Activated CD4-positive, alpha-beta T cell treated with anti-CD3 and anti-CD28 coated beads, Interleukin-2, amount 50 U/mL, for 24 hours (primary cell): ENCODE measurements at places on chromosomes 4 and X.

DNA sequence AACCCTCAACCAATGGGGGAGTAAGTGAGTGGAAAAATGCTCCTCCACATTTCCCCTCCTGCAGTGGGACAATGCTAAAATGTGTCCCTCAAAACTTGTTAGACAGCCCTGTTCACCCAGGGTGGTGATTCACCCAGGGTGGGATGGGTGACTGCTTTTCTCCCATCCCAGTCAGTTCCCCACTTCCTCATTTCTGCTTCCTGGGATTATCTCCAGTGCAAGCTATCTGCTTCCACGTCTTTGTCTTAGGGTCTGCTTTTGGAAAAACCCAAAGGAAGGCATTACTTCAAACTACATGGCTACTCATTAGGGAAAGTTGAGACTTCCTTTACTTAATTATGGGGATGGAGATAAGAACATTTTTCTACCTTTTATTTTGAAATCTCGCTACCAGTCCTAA lies 45.5 kb downstream of the ETNPPL start:
- DNase-seq = no peak

DNA sequence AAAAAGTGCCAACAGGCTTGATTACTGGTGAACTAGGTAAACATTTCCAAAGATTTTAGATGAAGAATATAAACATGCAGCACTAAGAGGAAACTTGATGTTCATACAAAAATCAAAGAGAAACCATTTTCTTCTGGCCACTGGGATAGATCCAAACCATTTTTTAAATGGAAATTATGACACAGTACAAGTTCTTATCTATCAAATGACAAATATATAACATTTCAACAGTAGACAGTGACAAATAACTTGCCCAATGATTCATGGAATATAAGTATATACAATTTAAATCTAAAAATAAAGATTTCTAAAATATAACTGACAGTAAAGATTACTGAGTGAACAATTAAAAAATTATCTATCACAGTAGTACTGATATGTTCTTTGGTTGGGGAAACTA lies 151.1 kb downstream of the CDS1 start:
- no peak for DNase-seq

DNA sequence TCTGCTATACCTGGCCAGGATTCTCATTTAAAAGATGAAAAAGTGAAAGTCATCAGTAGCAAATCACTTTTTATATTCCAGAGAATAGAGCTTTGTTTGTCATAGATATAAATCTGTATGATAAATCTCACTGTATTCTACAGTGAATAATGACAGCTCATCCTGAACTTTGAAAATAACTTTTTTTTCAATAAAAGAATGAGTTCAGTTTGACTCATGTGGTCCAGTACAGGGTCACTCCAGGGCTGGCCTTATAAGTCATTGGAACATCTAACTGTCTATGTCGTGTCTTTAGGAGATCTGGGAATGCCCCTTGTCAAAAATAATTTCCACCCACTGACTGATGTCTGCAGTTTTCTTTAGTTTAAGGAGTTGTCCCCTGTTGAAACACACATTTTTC lies 18.5 kb upstream of the CXCL8 start:
- DNase-seq = no peak

GRCh38 chrX:68286076-68286475 lies 147.2 kb downstream of the OPHN1 start:
- no peak for DNase-seq

- no peak for DNase-seq
Observed at GRCh38 chr4:118991686-118992085, 103.0 kb downstream of the SYNPO2 start.

GRCh38 chr4:56772134-56772533 lies 49.4 kb downstream of the SPINK2 start:
- no peak for DNase-seq

DNA sequence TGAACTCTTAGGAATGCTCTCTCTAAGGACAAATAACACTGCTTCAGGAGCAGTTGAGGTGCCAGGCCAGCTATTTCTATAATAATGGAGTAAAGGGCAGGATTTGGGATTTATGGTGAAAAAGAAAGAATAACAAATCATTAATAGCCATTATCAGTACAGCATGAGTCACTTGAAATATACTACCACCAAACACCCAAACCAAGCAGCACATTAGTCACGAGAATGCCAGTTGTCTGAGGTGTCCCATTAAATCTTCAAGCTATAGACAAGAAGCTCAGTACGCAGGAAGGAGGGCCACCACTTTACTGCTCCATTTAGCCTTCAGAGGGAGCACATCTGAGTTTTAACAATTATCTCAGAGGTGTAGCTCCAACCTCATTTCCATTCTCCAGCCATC lies 106.8 kb upstream of the MAGEA10 start:
- no peak for DNase-seq

- DNase-seq = no peak
Observed at GRCh38 chrX:49756692-49757091, 60.9 kb upstream of the PAGE1 start.
